Glomerular endothelial cell (primary cell): ENCODE measurements at places on chromosomes 13 and 19. TPM values are rescaled to one million over a fixed set of nuclear protein-coding genes. Genes with fewer than 3 reads are reported as not detected.
A peak's percentile ranks its signal among the peaks of the same experiment; 100 is the strongest.

- no peak for DNase-seq
Observed at GRCh38 chr19:39110263-39110967, 15.2 kb upstream of the PAK4 start.

RBM26 gene
- 23.2 and 30.7 TPM in 2 replicates for total RNA-seq

GRCh38 chr19:42140125-42140754 is 8.0 kb upstream of the POU2F2 start:
- no peak for DNase-seq

TMEM255B gene
- 64.3 and 79.0 TPM in 2 replicates for total RNA-seq

GRCh38 chr13:103694033-103694432 is 627.8 kb upstream of the SLC10A2 start:
- no peak for DNase-seq

GRCh38 chr19:2064395-2064787 is 13.3 kb upstream of the MKNK2 start:
- no peak for DNase-seq

DNA sequence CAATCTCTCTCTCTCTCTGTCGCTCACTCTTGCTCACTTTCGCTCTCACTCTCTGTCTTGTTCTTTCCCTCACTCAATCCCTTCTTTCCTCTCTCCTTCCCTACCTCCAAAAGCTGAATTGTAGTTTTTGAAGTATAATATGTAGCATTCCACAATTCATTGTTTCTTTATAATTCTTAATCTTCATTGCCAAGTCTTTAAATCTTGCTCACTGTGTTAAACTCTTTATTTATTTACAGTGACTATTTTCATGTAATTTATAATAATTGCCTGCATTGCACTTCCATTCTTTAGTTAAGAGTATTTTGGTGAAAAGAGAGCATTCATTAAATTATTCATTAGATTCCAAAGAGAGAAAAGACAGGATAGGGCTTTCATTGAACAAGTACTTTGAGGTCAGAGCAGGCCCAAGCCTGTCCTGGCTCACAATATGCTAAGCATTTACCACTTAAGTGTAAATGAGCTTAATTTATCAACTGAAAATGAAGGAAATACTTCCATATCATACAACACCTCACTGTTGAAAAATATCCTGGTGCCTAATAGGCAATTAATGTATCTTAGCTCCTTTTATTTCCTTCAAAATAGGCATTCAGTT is 257.4 kb upstream of the SLITRK1 start:
- no peak for DNase-seq

DNA sequence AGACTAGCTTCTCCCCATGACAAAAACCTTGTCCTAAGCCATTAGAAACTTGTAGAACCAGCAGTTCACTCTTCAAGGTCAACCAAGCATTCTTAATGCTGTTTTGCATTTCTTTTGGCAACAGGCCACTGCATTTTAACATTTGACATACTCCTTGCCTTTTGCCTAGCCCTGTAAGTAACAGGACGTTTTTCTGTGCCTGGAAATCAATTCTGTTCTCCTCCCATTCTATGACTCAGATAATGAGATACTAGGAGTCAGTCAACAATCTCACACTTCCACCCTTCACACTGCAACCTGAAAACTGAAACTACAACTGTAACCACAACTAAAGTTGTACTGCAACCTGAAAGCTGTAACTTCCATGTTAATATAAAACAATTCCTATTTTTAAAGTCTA is 268.7 kb downstream of the MZT1 start:
- no peak for DNase-seq

DNA sequence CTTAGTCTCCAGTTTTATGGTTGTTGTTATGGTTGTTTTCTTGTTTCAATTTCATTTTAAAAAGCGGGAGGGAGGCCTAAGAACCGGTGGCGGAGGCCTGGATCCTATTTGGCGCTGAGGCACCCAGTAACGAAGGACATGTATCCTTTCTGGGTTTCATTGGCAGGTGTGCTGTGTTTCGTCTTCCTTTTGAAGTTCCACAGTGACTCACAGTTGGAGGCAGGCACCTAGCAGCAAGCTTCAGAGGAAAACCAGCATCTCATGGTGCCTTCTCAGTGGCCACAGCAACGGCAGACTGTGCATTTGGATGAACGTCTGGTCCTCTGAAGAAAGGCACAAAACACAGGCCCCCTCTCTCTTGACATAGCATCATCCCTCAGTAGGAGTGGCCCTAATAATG is 697.2 kb downstream of the EFNB2 start:
- no peak for DNase-seq

REEP6 gene
- total RNA-seq, result 4.3 and 4.4 TPM in 2 replicates

GRCh38 chr13:91162589-91162988 is 184.9 kb upstream of the MIR17HG start:
- DNase-seq, result no peak

DNA sequence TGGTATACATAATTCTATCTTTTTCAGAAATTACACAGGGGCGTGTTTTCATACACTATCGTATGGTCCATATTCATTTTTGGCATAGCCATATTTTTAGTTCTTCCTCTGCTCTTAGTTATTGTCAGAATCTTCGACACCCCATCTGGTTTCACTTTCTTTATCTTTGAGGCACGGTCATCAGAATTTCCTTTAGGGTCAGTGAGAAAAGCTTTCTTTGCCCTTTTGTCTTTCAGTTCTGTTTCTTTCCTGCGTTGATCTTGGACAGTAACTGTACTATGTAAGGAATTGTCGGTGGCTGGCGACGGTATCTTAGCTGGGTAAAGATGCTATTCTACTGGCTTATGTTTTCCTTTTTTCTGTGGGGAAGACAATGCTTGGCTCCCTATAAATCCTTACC is 10.6 kb upstream of the KIR2DL4 start:
- DNase-seq, result no peak

- DNase-seq, result no peak
Observed at GRCh38 chr19:1109697-1110671, 6.2 kb downstream of the GPX4 start.

GRCh38 chr19:45187421-45188100 is 9.0 kb downstream of the BLOC1S3 start:
- no peak for DNase-seq

SELENOV gene
- not detected in 2 replicates for total RNA-seq

- no peak for DNase-seq
Observed at GRCh38 chr13:112446347-112446861, 70.2 kb downstream of the SPACA7 start.

ZNF431 gene
- total RNA-seq, result 3.8 and 4.6 TPM in 2 replicates

DNA sequence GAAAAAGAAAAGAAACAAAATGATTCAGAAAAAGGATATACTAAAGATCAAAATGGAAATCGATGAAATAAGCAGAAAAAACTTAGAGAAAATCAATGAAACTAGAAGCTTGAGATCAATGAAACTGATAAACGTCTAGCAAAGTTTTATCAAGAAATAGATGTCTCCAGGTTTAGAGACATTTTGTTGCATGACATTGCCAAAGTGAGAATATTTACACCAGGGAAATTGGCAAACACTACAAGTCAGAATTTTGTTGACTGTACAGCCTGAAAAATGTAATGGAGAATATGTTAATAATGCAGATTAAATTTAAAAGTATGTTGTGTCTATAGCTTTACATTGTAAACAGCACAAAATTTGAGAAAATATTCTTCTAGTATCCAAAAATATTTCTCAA is 5.3 kb upstream of the ZNF599 start:
- DNase-seq, result no peak

COL5A3 gene
- 2.0 and 2.6 TPM in 2 replicates for total RNA-seq

DNA sequence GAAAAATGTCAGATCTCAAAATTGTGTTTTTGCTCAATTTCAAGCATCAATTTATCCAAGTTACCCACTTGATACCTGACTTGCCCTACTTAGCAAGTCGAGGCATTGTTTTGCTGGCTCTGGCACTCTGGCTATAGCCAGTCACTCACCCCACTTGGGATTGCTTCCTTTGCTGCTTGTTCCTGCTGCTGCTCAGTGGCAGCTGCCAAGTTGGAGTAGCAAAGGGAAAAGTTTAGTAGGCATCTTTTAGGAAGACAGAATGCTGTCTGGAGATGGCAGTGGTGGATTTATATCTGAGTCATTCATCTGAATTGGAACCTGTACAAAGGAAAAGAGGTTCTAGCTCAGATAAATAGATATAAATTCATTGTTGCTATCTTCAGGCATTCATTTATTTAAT is 41.2 kb downstream of the PCCA start:
- peak; percentile 10 for DNase-seq

RXFP2 gene
- not detected in 2 replicates for total RNA-seq

KLK7 gene
- total RNA-seq, result not detected in 2 replicates

CGB5 gene
- total RNA-seq, result not detected in 2 replicates

GRK1 gene
- not detected in 2 replicates for total RNA-seq

DNA sequence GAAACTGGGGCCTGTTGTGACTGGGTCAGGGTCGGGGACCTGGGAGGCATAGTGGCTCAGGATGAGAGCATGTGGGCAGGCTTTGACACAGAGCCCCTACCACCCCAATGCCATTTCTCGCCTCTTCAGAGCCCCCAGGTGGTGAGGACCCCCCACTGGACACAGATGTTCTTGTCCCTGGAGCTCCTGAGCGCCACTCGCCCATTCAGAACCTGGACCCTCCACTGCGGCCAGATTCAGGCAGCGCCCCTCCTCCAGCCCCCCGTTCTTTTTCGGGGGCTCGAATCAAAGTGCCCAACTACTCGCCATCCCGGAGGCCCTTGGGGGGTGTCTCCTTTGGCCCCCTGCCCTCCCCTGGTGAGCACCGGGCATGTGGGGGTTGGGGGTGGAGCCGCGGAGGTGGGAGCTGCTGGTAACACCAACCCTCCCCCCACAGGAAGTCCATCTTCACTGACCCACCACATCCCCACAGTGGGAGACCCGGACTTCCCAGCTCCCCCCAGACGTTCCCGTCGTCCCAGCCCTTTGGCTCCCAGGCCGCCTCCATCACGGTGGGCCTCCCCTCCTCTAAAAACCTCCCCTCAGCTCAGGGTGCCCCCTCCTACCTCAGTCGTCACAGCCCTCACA is 10.4 kb downstream of the IGFLR1 start:
- DNase-seq, result no peak

DNA sequence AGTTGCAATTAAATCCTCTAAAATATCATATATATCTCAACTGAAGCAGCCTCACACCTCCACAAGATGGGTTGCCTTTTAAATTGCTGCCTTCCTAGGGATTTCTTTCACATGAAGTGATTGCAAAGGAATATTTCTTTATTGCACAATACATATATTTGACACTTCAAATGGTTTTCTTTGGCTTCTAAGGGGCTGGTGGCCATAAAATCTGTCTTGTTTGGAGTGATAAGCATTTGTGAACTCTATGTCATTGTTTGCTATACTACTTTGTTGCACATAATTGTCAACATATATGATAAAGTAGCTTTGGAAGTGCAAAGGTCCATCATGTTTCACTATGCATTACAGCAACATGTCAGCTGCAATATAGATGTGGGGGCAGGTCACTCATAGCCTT is 2380.9 kb downstream of the PCDH9 start:
- no peak for DNase-seq

CTXN1 gene
- 47.1 and 50.5 TPM in 2 replicates for total RNA-seq

DNA sequence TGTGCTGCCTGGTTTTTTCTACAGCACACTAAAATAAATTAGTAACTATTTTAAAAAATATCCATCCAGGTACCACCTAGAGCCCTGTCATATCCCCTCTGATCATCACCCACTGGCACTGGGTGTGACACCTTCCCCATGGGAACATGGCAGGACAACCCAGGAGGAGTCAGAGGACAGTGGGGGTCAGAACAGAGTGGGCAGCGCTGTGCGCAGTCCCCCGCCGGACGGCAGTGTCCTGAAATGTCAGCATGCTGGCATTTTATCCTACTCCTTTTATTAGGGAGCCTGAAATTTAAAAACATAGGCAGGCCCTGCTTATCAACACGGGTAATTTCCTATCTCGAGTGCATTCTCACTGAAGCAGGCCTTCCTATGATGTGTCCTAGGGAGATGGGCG is 42.1 kb upstream of the GAS6 start:
- no peak for DNase-seq

KL gene
- total RNA-seq, result 0.15 and 0.41 TPM in 2 replicates

LIM2 gene
- total RNA-seq, result not detected in 2 replicates

DNA sequence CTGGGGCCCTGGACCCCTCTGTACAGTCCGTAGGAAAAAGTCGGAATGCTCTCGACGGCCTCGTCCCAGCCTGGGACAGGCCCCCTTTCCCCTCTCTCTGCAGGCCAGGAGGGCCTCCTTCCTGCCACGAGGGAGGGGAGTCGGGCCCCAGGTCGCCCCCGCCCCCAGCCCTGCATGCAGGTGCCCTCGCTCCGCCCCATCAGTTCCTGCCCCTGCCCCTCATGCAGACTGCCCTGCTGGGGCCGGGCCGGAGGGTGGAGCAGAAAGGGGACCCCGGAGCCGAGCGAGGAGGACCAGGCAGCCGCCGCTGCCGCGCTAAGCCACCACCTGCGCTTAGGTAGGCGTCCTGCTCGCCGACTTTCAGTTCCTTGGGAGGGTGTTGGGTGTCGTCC is 7.3 kb downstream of the LYL1 start:
- DNase-seq, result no peak

DNA sequence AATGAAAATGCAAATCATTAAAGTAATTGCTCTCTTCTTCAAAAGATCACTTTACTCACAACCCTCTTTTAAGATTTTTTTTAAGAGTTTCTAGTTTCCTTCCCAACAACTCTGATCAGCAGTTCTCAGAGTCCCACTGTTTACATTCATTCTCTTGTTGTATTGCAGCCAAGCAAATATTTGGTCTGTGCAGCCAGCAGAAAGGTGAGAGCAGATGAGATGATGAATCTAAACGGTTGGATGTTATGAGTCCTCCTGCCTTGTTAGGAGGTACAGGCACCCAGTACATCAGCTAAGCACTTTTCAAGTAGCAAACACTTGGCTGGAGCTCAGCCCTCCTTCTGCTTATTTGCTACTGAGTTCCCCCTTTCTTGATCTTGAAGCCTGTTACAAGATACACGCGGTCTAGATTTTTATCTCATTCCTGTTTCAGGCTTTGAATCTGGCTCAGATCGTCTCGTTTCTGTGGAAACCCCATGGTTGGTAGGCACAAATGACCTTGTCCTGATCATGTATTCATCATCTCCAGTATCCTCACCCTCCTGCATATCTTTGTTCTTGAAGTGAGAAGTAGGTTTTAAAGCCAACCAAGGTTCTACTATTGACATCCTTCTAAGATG is 300.7 kb downstream of the DCT start:
- no peak for DNase-seq

GRCh38 chr19:46787040-46787330 is 1.4 kb downstream of the SLC1A5 start:
- no peak for DNase-seq

LGALS4 gene
- 0.47 TPM in 1 of 2 replicates, not detected in the other for total RNA-seq

DNA sequence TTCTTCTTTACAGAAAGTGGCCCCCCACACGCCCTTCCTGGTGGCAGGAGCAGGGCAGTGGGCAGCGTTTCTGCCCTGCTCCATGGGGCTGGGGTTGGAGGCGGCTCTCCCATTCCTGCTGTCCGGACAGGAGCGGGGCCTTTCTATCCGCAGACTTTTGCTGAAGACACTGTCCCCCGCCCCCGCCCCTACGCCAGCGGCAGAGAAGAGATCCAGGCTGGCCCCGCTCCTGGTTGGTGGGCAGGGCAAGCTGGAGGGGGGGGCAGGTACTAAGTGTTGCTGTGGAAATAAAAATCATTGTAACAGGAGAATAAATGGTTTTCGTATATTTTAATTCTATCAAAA is 81.7 kb downstream of the ZNF429 start:
- DNase-seq, result no peak

DNA sequence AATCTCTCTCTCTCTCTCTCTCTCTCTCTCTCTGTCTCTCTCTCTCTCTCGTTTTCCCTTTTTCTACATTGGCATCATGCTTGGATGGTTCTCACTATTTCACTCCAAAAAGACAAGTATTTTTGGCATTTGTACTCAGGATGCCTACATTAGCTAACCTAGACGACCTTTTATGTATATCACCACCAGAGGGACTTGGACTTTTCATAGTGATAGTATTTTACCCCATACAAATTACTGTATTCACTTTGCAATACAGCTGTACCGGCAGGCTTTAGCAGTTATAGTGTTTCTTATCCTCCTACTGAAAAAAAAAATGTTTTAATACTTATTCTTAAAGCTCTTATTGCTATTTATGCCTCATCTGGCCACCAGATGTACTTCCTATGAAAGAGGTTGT is 687.2 kb upstream of the KLHL1 start:
- no peak for DNase-seq
